Retinal pigment epithelial cell (primary cell): ENCODE measurements at places on chromosomes 6 and 20.
A peak's percentile ranks its signal among the peaks of the same experiment; 100 is the strongest.

DNA sequence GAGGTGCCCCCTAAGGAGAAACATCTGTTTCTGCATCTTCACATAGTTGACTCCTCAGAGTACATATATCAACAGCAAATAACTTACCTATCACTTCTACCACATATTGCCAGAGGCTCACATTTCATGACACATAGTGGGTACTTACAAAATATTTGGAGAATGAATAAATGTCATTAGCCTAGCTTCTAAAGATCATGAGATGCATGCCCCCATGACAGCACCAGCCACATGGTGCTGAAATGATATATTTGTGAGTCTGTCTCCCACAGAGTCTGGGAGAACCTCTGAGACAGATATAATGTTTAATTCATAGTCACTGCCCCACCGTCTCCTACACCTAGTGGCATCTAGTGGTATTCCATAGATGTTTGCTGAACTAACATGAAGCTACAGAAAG lies 555.6 kb downstream of the KIF16B start:
- DNase-seq, result no peak

- DNase-seq, result peak; percentile 40
Observed at GRCh38 chr6:112951829-112952228, 604.7 kb downstream of the RFPL4B start.

GRCh38 chr6:11974089-11974488 lies 38.0 kb upstream of the HIVEP1 start:
- no peak for DNase-seq

GRCh38 chr6:139643986-139644385 lies 269.5 kb upstream of the CITED2 start:
- no peak for DNase-seq

DNA sequence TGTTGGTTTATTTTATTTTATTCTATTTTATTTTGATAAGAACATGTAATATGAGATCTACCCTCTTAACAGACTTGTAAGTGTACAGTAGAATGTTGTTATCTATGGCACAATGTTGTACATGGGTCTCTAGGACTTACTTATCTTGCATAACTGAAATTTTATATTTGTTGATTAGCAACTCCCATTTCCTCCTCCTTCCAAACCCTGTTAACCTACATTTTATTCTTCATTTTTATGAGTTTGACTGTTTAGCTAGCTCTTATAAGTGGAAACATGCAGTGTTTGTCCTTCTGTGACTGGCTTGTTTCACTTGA lies 37.9 kb upstream of the BCAS1 start:
- DNase-seq, result no peak

DNA sequence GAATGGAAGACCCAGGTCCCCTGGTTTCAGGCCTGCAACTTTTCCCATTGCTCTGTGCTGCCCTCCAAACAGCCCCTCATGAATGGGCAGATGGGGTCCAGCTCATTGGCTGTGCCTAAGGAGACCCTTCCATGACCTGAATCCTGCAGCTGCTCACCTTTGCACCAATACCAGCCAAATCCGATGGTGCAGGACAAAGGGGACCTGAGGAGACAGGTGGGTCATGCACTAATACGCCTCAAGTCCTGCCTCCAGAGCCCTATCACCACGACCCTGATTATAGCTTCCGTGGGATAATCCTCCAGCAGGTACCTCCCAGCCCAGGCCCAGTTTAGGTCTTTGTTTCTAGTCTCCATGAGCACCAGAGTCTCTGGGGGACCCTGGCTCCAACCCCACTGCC lies 16.8 kb downstream of the TREM1 start:
- DNase-seq, result no peak

DNA sequence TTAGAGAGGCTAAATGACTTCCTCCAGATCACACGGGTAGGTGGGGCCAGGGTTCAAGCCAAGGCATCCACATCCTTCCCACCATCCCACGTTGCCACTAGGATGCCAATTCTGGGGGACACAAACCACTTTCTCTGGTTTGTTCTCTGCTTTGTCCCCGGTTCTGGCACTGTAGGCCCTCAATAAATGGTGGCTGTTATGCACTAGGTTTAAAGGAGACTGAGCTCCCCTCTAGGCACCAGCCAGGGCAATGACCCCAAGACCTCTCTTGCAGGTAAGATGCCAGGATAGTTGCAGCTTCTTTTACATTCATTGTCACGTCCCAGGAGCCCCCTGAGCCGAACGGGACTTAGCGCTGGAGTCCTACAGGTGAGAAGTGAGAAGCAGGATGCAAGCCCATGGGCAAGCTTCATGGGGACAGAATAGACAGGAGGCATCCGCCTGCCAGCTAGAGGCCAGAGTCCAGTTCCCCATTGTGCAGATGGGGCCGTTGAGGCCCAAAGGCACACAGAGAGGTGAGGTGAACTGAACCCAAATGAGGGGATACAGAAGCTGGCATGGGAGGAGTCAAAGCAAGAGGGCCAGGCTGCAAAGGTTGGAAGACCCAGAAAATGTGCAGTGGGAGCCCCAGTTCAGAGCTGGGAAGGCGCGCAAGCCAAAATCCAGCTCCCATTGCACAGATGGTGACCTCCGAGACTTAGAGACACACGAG lies 677 bp downstream of the PXMP4 start:
- no peak for DNase-seq

- DNase-seq, result no peak
Observed at GRCh38 chr6:109879521-109879920, 98.6 kb upstream of the GPR6 start.

GRCh38 chr6:32081168-32081990 lies 27.8 kb downstream of the TNXB start:
- DNase-seq, result no peak

DNA sequence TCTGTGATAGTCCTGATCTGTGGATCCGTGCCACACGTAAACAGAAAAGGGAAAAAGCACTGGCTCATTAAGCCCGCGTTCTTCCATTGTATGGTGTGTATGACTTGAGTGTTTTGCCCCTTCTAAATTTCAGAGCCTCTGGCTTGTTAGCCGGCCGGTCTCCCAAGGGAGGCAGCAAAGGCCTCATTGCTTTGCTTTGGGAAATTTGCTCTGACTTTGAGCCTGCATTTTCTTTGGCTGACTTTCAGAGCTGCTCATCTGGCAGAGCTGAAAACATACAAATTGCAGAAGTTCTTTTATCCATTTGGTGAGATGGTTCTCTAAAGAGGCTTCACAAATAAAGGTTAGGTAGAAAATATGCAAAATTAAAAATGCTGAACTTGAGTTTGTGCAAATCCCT lies 123.0 kb downstream of the UTRN start:
- DNase-seq, result no peak

DNA sequence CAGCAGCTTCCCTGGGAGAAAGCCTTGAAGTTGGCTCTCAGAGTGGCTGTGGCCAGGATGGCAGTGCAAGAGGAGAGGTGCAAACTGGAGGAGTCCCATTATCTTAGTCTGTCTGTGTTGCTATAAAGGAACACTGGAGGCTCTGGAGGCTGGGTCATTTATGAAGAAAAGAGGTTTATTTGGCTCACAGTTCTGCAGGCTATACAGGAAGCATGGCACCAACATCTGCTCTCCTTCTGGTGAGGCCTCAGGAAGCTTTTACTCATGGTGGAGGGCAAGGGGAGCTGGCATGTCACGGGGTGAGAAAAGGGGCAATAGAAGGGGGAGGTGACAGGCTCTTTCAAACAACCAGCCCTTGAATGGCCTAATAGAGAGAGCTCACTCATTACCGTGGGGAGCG lies 47.1 kb downstream of the PSMG4 start:
- no peak for DNase-seq

GRCh38 chr20:38165966-38166702 lies 1.1 kb upstream of the TGM2 start:
- no peak for DNase-seq

DNA sequence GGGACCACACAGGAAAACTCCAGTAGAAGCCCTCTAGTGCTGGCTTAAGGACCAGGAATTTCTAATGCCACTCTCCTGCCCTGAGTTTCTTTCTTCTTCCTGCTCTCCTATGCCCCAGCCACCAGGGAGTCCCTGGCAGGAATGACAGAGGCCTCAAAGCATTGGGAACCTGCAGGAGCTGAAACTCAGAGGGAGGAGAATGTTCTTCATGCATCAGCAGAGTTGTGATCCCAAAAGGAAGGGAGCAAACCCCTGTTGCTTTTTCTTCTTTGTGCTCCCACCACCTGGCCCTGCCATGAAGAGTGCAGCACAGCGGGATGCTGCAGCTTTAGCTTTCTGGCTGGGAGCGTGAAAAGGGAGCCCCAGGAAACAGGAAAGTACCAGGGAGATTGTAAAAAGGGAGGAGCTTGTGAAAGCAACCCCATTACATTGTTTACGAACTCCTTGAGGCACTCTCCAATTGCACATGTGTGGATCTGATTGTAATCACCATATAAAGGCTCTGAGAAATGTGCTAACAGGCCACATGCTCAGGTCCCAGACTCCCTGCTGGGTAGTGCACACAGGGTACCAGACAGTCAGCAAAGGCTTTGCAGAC lies 34.7 kb upstream of the FKBP1A start:
- no peak for DNase-seq

DNA sequence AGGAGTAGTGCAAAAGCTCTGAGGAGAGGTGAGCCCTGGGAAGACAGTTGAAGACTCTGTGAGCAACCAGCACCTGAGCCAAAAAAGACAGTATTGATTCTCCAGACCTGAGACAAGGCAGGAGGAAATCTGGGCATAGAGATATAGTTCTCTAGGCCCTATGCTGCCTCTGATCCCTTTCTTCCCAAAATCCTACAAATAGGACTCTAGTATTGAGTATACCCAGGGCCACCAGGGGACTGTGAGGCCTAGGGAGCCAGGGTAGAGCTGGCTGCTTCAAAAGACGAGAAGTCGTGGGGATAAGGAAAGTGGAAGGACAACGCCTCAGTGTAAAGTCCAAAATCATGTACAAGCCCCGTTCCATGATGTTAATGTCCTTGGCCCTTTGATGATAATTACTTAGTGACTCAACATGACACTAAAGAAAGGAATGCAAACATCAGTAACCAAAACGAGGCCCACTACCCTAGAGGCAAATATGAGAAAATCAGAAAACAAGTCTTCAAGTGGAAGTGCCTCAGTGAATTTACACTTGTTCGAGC lies 197.3 kb upstream of the PROKR2 start:
- no peak for DNase-seq

GRCh38 chr6:96611342-96611991 lies 48.5 kb downstream of the FHL5 start:
- DNase-seq, result no peak

GRCh38 chr20:44362466-44362940 lies 7.0 kb downstream of the HNF4A start:
- DNase-seq, result no peak

- peak; percentile 19 for DNase-seq
Observed at GRCh38 chr6:99521633-99522151, 6.5 kb upstream of the USP45 start.

- no peak for DNase-seq
Observed at GRCh38 chr20:63735859-63736718, at the start of gene LIME1. LIME1 (plus strand) TSS chr20:63736664; CDS start chr20:63737550, 886 bp downstream.

DNA sequence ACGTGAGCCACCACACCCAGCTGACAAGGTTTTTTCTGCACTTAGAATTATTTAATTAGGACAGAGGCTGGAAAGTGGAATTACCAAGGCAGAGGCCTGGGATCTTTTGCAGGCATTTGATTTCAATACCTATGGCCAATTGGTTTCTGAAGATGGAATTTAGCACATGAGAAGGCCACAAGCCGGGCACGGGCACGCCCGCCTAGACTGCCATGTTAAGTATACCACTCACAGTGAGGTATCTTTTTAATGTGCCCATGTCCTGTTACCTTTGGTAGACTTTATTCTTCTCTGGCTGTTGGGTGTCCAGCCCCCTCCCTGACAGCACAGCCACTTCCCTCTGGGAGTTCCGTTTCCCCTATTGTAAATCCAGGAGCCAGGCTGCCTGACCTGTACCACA lies 18.0 kb upstream of the TAF8 start:
- no peak for DNase-seq

DNA sequence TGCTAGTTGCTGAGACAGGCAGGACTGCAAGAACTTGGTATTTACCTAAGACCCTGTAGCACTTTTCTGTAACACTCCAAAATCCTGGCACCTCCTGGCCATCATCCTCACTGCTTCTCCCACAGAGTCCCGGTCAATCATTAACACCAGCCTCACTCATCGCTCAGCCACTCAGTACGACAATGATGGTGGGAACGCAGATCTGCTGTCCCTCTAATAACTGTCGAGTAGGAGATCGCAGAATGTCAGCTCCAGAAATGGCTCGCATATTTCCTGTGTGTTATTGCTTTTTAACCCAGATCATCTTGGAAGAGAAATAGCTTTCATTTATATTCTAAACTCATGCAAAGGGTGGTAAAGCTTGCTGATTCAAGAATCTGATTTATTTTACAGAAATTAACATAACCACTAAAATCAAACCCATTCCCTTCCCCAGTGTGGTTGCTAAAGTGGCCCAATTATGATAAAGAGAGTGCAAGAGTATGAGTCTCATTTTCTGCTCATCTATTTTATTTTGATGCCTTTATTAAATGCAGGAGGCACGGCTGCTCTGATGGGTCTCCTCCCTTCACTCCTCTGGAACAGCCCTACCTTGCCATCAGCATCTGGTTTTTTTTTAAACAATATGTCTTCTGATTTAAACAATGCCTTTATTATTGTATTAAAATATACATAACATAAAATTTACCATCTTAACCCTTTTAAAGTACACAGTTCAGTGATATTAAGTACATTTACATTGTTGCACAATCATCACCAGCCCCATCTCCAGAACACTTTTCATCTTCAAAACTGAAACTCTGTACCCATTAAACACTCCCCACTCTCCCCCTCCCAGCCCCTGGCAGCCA lies 28.3 kb upstream of the GGTLC1 start:
- no peak for DNase-seq

DNA sequence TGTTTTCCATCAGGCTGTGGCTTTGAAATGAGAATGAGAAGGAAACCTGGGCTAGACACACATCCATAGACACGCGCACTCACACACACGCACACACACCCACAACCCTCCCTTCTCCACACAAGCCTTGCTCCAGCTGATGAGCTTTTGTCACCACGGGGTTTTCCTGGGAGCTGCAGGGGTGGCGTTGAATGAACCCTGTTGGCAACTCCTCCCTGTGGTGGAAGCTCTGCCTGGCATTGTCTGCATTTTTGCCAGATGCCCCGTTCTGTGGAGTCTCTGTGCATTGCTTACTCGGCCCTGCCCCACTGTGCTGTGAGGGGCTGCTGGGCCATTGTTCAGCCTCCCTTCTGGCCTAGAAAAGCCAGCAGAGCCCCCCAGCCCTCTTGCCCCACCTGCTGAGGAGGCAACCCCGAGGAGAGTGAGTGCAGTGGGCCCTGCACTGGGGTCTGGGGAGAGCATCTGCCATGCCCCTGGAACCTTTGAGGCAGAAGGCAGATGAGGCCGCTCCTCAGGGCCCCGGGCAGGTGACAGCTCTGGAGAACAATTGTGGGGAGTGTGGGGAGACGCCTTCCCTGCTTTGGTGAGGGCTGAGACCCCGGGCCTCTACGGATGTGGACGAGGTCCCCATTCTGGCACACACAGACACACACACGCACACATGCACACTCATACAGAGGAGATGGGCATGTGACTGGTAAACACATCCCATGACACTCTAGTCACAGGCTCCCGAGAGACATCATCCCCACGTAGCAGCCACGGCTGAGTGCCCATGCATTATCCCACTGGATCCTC lies 9.9 kb downstream of the ADIG start:
- DNase-seq, result no peak
